Ureter (tissue), 1 donor: ENCODE measurements at places on chromosomes 6 and 20. TPM values are rescaled to one million over a fixed set of nuclear protein-coding genes. Genes with fewer than 3 reads are reported as not detected.

SGK2 gene
- 29.8 TPM for total RNA-seq

PKHD1 gene
- 13.3 TPM for total RNA-seq

GRCh38 chr6:7411328-7411727, 21.7 kb downstream of the RIOK1 start:
- no peak for DNase-seq

DNA sequence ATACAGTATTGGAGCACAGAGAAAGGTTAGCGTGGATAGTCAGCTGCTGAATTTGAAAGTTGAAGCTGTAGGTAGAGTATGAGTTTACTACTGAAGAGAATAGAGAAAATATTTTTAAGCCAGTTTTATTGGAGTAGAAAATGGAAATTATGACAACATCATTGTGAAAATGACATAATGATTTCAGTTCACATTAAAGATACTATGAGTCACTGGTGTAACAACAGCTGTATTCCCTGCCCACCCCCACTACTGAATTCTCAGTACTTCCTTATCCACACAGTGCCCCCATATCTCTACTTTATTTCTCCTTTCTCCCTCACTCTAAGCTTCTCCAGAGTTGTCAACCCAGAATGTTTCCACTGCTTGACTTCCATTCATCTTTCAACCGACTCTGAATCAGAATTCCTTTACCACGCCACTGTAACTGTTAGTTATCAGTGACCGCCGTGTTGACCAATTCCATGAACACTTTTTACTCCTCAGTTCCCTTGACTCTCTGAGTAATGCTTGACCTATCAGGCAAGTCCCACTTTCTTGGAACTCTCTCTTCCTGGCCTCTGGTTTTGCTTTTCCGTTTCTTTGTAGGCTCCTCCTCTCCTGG, 139.6 kb downstream of the AIG1 start:
- no peak for DNase-seq

DNA sequence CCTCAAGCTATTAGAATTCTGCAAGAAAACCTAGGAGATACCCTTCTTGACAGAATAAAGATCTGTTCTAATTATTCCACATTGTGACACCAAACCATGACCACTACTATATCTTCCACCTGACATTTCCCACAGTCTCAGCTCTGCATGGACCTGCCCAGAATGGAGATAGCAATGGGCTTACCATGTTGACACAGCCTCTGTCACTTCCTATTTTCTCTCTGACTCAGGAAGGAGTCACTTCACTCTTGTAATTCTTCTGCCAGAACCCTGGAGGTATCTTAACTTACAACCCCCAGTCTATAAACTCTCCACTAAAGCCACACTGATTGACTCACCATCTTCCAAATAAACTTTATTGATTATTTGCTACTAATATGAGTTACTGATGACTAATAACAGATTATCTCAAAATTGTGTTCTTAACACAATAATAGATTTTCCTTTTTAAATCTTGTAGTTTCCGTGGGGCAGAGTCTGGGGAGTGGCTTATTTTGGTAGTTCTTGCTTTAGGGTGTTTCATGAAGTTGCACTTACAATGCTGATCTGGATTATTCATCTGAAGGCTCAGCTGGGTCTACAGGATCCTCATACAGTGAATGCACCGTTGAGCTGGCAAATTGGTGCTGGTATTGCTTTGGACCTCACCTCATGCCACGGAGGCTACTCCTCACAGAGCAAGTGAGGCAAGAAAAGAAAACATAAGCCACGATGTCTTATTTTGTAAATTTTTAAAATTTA, 869.9 kb downstream of the KIF16B start:
- no peak for DNase-seq

- DNase-seq = peak; percentile 62
Measured at GRCh38 chr6:134347885-134348805, 30.2 kb upstream of the SGK1 start.

- no peak for DNase-seq
Measured at GRCh38 chr6:100592929-100593328, 128.2 kb upstream of the SIM1 start.

- peak; percentile 85 for DNase-seq
Measured at GRCh38 chr6:161374971-161375873, 101.4 kb upstream of the AGPAT4 start.

DNA sequence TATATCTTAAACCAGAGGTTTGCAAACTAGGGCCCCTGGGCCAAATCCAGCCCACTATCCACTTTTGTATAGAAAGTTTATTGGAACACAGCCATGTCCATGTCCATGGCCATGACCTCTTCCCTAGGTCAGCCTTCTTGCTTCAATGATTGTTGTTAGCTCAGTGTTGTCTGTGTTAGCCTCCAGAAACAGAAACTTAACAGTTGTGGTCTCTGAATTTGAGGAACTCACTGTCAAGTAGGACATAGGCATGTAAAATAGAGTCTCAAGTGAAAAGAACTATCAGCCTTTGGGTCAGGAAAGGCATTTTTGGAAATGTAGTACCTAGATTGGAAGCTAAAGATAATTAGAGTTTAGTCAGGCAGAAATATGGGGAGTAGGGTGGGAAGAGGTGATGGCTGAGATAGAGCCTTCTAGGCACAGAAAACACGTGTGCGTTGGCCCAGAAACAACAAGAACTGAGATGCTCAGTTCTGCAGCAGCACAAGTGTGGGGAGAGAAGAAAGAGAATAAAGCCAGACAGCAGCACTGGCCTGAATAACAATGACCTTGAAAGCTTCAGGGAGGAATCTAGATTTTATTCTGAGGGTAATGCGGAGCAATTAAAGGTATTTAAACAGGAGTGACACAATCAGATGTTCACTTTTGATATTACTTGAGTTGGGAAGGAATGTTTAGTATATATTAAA, 87.0 kb upstream of the OLIG3 start:
- no peak for DNase-seq

- DNase-seq = peak; percentile 51
Measured at GRCh38 chr20:5835321-5835821, 85.2 kb downstream of the SHLD1 start.

GRCh38 chr6:80466981-80467380, 360.5 kb downstream of the BCKDHB start:
- DNase-seq = no peak
